ENCODE measurements at places on chromosomes 2 and 18. TPM values are rescaled to one million over a fixed set of nuclear protein-coding genes. Genes with fewer than 3 reads are reported as not detected.

Gene GAL3ST2
- 0.25 TPM for total RNA-seq

Gene PARD6G
- 2.7 TPM for total RNA-seq

Gene LONRF2
- total RNA-seq: 2.0 TPM

Gene LDLRAD4
- total RNA-seq: 1.7 TPM

Gene CNRIP1
- 1.8 TPM for total RNA-seq
